ENCODE measurements at places on chromosomes 11 and 22. TPM values are rescaled to one million over a fixed set of nuclear protein-coding genes. Genes with fewer than 3 reads are reported as not detected.

GRCh38 chr11:70397983-70398833 is at the start of gene CTTN:
Gene CTTN (plus strand): TSS chr11:70398529. CDS start chr11:70407298, 8,769 bp downstream.
- DNase-seq = peak; percentile 79

DNA sequence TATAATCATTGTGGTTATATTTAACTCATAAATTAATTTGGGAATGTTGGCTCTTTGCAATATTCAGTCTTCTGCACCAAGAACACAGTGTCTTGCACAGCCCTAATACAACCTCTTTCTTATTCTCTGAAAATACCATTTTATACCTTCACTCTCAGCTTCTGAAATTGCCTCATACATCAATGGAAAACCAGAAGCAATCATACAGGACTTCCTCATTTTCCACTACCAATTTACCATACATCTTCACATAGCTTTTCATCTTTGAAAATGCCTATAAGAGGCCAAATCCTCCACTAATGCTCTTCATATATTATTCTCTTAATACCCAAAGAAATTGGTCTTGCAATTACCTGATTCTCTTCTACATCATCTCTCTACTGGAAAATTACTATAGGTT is 4.3 kb upstream of the OR2AG1 start:
- DNase-seq = no peak

GRCh38 chr11:38169286-38169685 is 1571.2 kb upstream of the RAG2 start:
- no peak for DNase-seq

Gene CFAP300
- 1.5 TPM for total RNA-seq
